ENCODE measurements at places on chromosomes 2 and 18.

- DNase-seq = no peak
Measured at GRCh38 chr2:80354858-80355257, 50.3 kb upstream of the LRRTM1 start.

- DNase-seq = no peak
Measured at GRCh38 chr18:3472681-3473544, 22.9 kb downstream of the TGIF1 start.

DNA sequence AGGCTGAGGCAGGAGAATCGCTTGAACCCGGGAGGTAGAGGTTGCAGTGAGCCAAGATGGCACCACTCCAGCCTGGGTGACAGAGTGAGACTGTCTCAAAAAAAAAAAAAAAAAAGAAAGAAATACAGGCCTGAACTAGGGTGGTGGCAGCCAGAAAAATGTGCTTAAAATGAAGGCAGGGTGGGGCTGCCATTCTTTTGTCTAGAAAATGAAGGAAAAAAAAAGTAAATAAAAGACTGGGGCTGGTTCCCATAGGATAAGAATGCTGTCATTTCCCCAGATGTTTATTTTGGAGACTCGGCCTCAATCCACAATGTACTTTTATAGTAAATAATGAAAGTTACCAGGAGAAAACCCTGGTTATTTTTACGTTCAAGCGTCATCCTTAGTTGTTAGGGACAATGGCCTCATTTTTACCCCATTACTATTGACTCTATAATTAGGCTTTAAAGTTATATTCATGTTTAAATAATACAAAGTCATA is 58.9 kb downstream of the ATP8B1 start:
- DNase-seq = no peak

- no peak for DNase-seq
Measured at GRCh38 chr2:238922435-238922834, 74.5 kb downstream of the TWIST2 start.

DNA sequence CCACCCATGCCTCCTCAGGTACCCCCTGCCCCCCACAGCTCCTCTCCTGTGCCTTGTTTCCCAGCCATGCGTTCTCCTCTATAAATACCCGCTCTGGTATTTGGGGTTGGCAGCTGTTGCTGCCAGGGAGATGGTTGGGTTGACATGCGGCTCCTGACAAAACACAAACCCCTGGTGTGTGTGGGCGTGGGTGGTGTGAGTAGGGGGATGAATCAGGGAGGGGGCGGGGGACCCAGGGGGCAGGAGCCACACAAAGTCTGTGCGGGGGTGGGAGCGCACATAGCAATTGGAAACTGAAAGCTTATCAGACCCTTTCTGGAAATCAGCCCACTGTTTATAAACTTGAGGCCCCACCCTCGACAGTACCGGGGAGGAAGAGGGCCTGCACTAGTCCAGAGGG is 803 bp upstream of the DES start:
- DNase-seq = no peak

GRCh38 chr2:157480182-157480961 is 36.5 kb upstream of the CYTIP start:
- DNase-seq = no peak

GRCh38 chr2:185785851-185786473 is 47.4 kb downstream of the FSIP2 start:
- DNase-seq = no peak

DNA sequence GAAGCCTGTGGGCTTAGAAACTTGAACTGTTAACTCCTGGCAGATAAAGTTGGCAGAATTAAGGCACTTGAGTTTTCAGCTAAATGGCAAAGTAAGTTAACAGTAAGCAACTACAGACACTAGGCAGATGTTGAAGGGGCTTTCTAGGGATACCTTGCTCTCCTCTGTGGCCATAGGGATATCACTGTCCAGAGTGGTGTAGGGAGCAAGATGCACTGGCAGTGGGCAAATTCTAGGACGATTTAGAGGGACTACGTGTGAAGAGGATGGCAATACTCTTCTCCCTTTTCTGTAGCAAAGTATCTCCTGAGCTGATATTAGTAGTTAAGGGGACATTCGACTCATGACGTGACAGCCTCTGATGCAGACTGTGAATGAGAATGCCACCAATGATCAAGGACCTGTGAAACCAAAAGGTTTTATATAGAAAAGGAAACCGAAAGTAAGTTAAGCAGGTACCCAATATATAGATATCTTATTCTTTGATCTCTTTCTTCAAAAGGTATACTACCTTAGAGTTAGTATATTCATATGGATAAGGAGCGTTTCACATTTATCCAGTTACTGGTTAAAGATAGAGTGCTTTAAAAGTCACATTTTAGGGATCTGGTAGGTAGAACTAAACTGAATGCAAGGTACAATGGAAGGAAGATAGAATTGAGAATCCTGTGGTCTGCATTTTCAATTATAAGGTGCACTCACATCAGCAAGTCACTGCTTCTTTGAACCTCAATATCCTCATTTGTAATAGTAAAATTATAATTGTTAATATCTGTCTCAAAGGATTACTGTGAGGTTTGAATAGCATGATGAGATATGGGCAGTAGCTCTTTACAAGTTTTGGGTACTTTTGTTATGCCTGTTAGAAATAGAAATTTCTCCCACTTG is 106.4 kb downstream of the KCNH7 start:
- DNase-seq = no peak
